T follicular helper cell (primary cell): ENCODE measurements at places on chromosomes 4 and X.

DNA sequence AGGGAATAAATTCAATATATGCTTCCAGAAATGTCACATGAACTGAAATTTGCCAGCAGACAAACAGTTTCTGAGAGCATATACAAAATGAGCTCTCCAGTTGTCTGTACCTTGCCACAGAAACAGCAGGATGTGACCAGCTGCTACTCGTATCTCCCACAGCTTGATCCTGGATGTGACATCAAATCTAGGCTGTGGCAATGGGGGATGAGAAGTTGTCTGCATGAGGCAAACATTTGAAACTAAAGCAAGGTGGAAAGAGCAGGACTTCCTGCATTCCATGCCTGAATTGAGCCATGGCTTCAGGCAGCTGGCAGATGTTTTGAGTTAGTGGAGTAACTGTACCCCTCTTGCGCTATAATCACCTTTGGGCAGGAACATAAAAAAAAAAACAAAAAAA, 1724.0 kb downstream of the RPA4 start:
- DNase-seq: no peak

- no peak for DNase-seq
Measured at GRCh38 chrX:7077241-7078230, 70.0 kb upstream of the STS start.

GRCh38 chr4:114163051-114163450, 183.6 kb upstream of the ARSJ start:
- DNase-seq: no peak

GRCh38 chr4:4392501-4393183, 5.7 kb downstream of the NSG1 start:
- DNase-seq: no peak

GRCh38 chr4:76155979-76156378, 7.8 kb upstream of the NUP54 start:
- no peak for DNase-seq

GRCh38 chrX:40622479-40623138, 619 bp upstream of the MPC1L start:
- no peak for DNase-seq

DNA sequence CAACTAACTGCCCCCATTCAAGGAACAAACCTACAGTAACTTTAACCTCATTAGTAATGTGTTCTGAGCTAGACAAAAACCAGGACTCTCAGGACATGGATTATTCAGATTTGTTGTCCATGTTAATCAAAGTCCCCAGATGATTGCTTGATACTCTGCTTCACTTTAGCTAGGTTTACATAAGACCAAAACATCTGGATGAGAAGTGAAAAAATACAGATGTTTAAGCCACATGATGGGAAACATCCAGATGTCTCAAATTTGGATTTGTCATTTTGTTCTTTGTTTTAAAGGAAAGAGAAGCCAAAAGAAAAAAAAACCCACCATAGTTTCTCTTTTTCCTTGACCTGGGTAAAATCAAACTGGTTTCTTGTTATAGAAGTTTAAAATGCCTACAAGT, 48.5 kb upstream of the NRK start:
- DNase-seq: no peak

GRCh38 chr4:26238778-26239679, 81.8 kb upstream of the RBPJ start:
- no peak for DNase-seq
